Stimulated activated CD4-positive, alpha-beta T cell treated with anti-CD3 and anti-CD28 coated beads, Interleukin-2, amount 100 ng/mL, for 48 hours (primary cell): ENCODE measurements at places on chromosomes 4 and X.

DNA sequence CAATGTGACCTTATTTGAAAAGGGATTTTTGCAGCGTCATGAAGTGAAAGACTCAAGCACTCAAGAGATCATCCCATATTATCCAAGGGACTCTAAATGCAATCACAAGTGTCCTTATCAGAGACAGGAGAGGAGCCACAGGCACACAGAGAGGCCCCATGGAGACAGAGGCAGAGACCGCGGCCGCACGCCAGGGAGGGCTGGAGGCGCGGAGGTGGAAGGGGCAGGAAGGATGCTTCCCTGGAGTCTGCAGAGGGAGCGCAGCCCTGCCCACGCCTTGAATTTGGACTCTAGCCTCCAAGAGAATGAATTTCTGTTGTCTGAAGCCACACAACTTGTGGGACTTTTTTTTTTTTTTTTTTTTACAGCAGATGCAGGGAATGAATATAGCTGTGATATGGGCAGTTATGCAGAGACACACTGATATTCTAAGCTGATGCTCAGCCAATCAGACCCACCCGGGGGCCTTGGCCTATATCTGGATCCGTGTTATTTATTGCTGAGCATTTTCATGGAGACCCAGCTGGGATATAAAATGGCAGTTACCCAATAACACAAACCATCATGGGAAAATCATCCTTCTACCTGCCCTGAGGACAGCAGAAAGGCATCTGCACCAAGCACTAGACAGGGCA lies 244.8 kb upstream of the PSAPL1 start:
- DNase-seq = no peak

GRCh38 chr4:33924239-33924638 lies 2320.1 kb downstream of the ARAP2 start:
- no peak for DNase-seq

GRCh38 chr4:106266201-106266600 lies 49.8 kb downstream of the TBCK start:
- no peak for DNase-seq

DNA sequence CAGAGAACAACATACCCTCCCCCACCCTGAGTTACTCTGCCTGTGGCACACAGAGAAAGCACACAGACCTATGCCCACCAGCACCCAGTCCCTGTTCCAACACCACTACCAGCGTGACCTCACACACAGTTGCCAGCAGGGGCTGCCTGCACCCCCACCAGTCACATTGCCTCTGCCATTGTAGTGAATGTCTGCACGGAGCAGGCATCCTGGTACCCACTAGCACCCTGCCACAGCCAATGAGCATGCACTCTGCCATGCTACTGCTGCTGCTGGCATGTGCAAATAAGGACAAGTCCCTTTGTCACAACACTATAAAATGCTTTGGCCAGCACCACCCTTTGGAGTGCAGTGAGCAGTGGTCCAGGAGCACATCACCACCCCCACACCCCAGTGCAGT lies 47.1 kb downstream of the DACH2 start:
- no peak for DNase-seq

DNA sequence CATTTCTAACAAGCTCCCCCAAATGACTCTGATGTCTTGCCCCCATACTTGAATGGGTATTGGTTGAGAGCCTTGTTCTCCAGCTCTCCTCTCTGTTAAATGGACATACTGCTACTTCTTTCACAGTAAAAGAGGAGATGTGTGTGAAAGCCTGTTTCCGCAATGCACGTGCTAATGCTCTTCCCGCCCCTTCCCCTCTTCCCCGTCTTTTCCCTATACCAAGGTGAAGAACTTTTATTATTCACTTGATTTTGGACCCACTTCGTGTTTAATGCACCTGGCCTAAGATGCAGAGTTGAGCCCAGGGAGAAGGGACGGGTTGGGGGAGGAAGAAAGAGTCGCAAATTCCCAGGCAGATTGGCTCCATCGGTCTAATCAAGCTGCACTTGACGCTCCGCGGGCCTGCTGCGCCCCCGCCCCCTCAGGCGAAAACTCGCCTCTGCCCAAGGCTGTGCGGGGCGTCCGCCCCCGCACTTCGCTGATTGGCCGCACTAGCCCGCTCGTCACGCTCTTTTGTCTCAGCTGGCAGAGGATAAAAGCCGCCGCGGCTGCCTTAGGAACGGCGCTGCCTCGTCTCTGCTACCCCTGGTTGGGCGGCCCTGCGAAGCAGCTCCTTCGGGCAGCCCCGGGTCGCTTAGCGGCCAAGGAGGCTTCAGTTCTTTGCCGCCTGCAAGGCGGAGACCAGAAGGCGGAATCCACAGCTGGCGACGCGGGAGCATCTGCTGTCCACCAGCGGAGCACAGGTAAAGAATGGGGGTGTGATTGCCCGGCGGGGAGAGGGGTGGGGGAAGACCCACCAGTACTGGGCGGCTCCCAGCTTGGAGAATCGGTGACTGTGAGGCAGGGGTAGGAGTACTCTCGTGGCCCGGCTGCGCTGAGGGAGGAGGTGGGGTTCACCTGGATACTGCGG lies at the start of gene ZCCHC12:
Gene ZCCHC12, plus strand, starts transcription at position 562 of the 910 bp plus-strand sequence. CDS start 1,421 bp downstream, outside the sequence.
- DNase-seq = peak; percentile 3

GRCh38 chrX:153537526-153538295 lies 20.3 kb downstream of the ATP2B3 start:
- DNase-seq = no peak

DNA sequence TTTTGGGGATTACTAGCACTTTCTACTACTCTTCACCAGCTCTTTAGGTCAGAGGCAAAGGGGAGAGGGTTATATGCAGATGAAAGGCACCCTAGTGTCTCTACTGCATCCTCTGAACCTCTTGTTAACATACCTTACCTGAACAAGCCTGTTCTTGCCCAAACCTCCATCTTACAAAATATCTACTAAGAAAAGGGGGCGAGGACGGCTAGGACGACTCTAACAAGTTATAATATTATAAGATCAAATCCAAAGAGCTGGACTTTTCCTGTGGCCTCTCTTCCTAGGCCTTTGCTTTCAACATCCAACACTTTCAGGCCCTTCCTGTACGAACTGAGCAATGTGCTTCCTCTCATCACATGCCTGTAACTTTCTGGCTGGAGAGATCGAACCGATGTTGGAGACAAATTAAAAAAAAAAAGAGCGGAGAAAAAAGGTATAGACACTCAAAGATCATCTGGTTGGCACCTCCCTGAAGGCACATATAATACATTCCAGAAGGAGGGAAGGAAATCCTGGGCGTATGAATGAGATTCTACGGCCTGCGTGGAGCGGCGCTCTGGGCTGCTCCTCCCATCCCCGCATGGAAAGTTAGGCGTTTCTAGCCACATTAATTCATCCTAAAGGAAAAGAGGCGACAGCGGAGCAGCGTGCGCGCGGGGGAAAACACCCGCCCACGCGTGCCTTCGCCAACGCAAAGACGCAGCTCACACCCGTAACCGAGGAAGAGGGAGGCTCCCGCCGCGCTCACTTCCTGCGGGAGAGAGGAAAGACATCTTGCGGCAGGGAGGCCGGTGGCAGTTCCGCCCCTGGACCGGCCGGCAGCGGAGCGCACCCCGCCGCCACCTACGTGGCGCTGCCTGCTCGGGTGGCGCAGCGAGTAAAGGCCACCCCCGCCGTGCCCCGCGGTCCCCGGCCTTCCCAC lies 808 bp downstream of the PRDM5 start:
- DNase-seq = peak; percentile 7

GRCh38 chr4:75179510-75179909 lies 246.6 kb downstream of the PARM1 start:
- DNase-seq = no peak
